Esophagus squamous epithelium (tissue), 5 donors: ENCODE measurements at places on chromosomes 6 and 20.

DNA sequence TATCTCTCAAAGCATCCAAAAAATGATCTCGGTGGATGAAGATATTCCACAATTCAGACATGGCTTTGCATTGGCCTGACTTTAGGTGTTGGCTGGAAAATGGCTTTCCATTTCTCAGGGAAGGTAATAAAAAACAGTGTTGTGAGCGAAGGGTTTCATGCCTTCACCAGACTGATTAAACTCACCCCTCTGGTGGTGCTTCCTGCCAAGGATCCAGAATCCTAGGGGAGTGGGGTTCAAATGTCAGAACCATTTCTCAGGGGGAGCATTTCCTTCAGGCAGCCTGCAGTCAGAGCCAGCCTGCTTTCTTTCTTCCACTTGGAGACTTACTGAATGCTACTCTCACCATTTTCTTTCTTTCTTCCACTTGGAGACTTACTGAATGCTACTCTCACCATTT lies 45.7 kb upstream of the SMIM28 start:
- DNase-seq: no peak

GRCh38 chr6:54217018-54217417 lies 91.2 kb upstream of the TINAG start:
- DNase-seq: no peak

DNA sequence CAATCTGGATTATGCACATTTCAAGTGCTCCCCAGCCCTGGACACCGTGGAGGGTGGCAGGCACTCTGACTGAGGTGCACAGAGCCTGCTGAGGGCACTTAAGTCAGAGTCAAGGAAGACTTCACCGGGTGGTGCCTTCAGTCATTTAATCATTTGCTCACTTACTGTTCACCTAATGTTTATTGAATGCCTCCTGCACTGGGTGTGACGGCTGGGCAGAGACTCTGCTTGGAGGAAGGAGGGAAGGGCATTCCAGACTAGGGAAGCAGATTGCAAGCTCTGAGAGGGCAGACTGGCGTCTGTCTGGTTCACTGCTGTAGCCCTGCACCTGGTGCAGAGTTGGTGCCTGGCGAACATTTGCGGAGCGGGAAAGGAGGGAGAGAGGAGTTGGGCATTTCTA lies 54.2 kb upstream of the FAM83D start:
- DNase-seq: no peak

GRCh38 chr6:86192123-86192522 lies 549.4 kb upstream of the SYNCRIP start:
- no peak for DNase-seq

- no peak for DNase-seq
Observed at GRCh38 chr6:145865175-145865574, 50.6 kb upstream of the FBXO30 start.

- no peak for DNase-seq
Observed at GRCh38 chr6:782141-782540, 89.2 kb upstream of the EXOC2 start.

GRCh38 chr6:35146453-35146852 lies 5.3 kb upstream of the TCP11 start:
- DNase-seq: no peak

GRCh38 chr6:114108119-114109002 lies 137.4 kb upstream of the HDAC2 start:
- DNase-seq: no peak

- no peak for DNase-seq
Observed at GRCh38 chr6:166715065-166715464, 88.0 kb upstream of the RPS6KA2 start.

DNA sequence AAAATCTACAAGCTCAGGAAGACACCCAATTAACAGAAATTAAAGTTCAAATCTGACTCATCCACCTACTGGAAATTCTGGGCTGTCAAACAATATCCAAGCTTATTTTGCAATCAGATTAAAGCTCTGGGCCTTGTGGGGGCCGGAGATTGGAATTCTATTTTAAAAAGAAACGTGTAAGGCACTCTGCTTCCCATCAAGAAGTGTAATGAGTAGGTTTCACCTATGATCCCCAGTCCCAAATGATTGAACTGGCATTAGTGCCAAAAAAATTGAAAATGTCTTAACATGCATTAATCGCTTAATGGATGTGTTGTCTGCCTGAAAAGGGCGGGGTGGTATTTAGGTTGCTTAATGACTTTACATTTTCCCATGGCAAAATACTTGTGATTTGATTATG lies 542.4 kb upstream of the BTBD3 start:
- DNase-seq: no peak

DNA sequence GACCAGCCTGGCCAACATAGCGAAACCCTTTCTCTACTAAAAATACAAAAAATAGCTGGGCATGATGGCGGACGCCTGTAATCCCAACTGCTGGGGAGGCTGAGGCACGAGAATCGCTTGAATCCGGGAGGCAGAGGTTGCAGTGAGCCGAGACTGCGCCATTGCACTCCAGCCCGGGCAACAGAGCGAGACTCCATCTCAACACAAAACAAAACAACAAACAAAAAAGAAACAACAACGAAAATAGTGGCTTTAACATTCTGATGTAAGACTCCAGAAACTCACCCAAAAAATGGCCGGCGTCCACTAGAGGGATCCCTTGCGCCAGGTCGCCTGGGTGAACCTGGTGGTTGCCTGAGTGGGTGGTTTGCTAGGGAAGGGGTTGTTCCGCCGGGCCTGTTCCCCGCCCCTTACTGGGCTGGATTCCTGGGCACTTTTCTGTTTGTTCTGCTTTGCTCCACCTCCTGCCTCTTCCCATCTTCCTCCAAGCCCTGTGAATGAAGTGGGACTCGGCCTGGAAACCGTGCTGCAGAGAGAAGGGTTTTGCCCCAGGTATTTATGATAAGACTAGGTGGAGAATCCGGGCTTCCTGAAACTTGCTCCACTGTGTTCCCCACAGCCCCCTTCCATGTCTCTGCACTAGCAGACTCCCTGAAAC lies 1.5 kb downstream of the PABPC1L start:
- no peak for DNase-seq

DNA sequence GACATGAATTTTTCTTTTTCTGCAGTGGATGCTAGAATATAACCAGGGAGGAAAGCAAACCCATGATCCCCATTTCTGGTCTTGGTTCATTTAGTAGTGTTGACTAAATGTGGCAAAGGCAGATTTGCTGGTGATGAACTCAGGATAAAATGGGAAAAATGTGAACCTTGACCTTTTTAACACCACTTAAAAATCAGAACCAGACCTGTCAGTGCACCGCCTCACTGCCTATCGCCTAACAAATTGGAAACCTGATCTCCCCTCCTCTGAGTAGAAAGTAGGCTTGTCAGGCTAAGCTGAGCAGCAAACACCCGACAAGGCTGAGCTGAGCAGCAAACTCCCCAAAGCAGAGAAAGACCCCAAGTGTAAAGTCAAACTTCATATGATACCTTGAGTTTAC lies 254.8 kb downstream of the FOXC1 start:
- no peak for DNase-seq

GRCh38 chr6:16020259-16020658 lies 108.6 kb upstream of the MYLIP start:
- DNase-seq: no peak

GRCh38 chr20:31781945-31782344 lies 37.2 kb upstream of the MYLK2 start:
- DNase-seq: no peak

DNA sequence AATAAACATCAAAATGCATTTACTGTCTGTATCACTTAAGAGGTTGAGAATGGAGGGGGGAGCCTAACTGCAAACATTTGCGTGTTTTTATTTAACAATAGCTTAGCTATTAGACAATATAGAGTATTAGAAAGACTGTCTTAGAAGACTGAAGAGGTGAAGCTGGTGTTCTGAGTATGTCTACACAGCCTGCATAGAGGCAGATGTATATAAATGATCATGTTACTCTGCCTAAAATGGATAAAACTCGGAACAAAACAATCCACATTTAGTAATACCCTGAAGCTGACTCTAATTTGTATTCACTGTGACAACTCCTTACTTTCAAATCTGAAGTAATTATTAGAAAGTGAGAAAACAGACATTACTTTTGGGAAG lies 181.9 kb downstream of the GMPR start:
- no peak for DNase-seq

- no peak for DNase-seq
Observed at GRCh38 chr6:71250099-71250602, 38.5 kb upstream of the OGFRL1 start.

GRCh38 chr6:122028933-122029522 lies 370.4 kb upstream of the HSF2 start:
- no peak for DNase-seq

DNA sequence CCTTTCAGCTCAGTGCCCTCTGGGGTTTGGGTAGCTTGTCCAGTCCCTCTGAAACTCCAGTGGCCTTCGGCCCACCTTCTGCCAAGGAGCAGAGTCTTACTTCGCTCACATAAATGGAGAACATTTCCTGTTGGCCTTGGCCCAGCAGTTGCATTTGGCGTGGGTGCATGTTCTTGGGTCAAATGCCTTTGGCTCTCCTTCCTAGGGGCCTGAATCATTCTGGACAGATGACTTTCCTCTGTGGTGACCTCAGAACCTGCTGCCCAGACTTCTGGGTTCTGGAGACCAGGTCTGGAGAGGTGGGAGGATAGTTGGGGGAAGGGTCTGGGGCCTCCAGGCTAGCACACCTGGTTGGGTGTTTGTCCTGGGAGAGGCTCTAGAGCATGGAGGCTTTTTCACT lies 29.3 kb downstream of the BCAS4 start:
- DNase-seq: no peak

DNA sequence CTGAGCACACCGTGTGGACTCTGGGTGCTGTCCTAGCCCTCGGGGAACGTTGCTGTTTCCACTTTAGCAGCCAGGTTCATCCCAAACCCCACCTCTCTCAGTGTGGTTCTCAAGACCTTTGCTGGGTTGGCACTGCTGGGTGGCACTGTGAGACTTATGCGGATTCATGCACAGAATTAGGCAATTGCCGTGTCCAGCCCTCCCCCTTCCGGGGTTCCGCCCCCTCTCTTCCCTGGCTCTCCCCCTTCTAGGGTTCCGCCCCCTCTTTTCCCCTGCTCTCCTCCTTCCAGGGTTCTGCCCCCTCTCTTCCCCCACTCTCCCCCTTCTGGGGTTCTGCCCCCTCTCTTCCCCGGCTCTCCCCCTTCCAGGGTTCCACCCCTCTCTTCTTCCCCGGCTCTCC lies 39.8 kb upstream of the SLCO4A1 start:
- no peak for DNase-seq

- DNase-seq: no peak
Observed at GRCh38 chr6:14384175-14384949, 266.8 kb downstream of the CD83 start.

DNA sequence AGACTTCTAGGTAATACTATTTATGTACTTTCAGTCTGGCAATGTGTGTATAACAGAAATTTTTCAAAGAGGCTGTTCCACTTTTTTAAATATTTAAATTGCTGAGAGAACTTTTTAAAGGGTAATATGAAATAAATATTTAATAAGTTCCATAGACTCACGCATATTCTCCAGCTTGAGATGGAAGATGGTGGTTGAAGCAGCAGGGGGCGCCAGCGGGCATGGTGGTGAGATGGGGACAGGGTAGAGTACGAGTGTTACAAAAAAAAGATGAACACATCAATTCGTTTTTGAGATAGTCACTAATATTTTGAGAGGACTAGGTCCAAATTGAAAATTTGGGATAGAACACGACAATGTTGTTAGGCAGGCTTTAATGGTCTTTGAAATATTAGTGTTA lies 68.4 kb downstream of the RSPO3 start:
- DNase-seq: peak; percentile 4

DNA sequence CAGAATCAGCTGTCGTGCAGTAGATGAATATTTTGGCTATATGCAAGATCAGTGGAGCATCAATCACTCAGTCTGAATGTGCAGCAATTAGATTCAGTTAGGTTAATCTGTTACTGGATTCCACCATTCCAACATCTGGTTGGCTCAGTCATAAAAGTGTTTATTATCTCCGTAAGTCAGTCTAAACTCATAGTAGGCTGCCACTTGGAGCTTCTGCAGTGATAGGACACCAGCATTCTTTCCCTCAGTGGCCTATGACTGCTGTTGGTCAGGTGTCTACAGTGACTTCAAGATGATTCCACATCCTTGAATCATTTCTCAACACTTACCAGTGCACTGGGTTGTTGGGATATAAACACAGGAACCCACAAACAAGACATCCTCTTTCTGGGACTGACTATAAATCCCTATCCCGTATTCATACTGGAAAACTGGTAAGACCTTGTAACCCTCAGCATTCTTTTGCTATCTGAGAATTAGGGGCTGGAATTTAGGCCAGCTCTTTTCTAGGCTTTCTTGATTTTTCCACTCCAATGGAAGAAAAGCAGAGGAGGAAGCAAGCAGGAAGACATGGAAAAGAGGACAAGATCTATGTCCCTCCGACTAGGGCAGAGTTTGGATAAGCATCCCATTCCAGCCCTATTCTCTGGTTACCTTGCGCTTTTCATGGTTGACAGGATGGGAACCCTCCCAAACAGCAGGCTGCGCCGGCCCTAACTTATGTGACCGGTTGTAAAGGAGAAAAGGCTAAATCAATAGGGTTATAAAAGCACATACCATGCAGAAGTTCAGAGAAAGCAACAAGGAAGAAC lies 919.6 kb downstream of the KIF16B start:
- DNase-seq: no peak

DNA sequence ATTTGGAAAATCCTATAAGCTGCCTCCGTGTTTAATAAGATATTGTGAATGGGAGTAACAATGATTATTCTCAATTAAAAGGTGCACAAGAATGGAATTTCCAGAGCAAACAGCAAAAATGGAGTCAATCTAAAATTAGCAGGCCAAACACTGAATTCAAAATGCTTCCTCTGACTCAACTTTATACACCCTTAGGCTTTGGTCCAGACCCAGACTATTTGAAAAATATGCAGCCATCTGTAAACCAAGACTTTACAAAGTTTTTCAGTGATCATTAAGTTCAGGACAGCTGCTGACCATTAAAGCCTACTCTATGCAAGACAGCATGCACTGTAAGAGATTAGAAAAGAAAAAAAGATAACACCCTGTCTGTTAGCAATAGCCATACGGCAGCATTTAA lies 39.4 kb upstream of the CCN6 start:
- DNase-seq: no peak

GRCh38 chr6:136181512-136181833 lies 68.6 kb downstream of the MTFR2 start:
- DNase-seq: no peak

GRCh38 chr20:58596750-58597248 lies 54.3 kb upstream of the STX16 start:
- DNase-seq: no peak

DNA sequence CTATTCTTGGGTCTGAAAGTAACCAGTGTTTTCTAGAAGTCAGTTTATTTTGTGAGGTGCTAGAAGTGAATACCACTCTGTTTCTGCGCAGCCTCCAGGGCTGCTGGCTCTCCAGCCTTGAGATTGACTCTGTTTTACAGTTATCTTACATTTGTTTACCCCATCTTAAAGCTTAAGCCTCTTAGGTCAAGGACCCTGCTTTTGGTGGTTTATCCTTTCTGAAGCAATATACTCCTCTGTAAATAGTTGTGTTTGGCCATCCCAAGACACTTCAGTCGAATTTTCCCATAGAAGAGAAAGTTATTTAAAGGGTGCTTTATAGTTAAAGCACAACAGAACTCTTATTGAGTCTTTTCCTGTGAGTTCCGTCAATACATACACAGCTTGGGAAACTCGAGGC lies 190.6 kb upstream of the RSPO3 start:
- no peak for DNase-seq
